Activated naive CD8-positive, alpha-beta T cell treated with anti-CD3 and anti-CD28 coated beads, Interleukin-2, amount 10 ng/mL, durations not matched to agents 7 days and 5 days (primary cell): ENCODE measurements at places on chromosomes 1 and 21. TPM values are rescaled to one million over a fixed set of nuclear protein-coding genes. Genes with fewer than 3 reads are reported as not detected.

DNA sequence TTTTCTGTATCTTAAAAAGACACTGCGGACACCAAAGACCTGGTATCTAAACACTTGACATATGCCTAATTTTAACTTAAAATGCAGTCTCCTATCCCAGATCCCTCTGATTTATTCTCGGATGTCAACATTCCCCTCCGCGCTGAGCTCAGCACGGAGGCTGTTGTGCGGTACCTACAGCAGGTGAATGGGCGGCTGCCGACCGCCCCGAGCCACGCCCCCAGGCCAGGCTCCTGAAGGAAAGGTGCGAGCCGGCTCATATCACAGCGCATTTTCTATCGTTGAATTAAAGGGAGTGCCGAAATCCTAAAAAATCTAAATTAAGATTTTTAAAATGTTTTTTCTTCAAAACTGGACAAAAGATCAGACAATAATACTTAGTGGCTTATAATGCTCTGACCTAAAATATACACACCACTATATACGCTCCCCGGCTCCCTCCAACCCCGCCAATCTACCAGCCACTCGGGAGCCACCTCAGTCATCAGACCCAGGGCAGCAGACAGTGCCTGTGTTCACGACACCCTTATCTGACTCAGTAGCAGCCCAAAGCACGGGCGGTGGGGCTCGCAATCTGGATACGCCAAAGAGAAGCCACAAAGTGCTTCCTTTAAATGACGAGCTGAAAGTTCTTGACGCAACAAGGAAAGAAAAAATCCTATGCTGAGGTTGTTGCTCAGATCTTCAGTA, 4.1 kb downstream of the WRAP73 start:
- DNase-seq, result peak; percentile 11

- no peak for DNase-seq
Measured at GRCh38 chr1:7960867-7961215, 670 bp upstream of the PARK7 start.

The RGL1 gene
- total RNA-seq, result 2.7 TPM

DNA sequence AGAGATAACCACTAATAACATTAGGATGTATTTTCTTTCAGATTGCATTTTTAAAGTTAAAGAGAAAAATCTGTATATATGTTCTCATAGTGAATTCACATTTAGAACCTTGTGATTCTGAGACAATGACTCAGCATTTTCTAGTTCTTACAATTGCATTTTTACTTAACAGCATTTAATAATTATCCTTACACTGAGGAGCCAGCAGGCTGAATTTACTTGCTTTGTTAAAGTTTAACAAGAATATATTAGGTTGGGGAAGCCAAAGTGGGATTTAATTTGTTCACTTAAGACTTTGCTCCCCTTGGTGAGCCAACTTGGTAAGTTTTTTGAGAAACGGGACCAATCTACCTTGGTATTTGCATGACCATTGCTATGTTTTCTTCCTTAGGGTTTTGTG, 4.5 kb downstream of the PATJ start:
- no peak for DNase-seq

The AMY2A gene
- not detected for total RNA-seq

The ATAD3A gene
- total RNA-seq, result 32.6 TPM
